ENCODE measurements at places on chromosomes 4 and X. TPM values are rescaled to one million over a fixed set of nuclear protein-coding genes. Genes with fewer than 3 reads are reported as not detected.

- no peak for DNase-seq
Observed at GRCh38 chr4:33062155-33062806, 2342.1 kb downstream of the PCDH7 start.

DNA sequence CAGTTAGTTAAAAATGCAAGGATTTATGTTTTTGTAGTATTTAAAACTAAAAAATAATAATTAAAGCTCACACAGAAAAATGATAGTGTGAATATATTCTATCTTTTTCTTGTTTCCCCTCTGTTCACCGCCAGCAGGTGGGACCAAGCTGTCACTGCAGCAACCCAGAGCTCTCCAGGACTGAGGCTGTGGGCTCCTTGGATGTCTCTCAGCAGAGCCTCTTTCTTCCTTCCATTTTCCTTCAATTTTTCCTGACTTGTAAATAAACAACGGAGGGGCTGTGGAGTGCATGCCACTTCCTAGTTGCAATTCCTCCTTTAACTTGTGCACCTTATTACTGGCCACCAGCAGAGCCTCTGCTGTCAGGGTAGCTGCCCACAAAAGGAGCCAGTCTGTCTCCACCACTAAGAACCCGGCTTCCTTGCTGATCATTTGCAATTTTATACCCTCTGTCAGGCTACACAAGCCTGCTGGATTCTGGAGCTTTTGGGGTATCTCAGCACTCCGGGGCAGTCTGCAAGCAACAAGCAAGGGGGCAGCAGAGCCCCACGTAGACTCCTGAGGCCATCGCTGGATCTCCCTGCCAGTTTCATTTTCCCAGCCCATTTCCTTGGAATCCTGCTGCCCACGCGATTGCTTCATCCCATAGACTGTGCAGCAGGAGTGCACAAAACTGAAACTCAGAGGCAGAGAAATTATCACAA lies 1467.4 kb downstream of the C4orf33 start:
- DNase-seq: no peak

The FAM120C gene
- 8.6 TPM for total RNA-seq

GRCh38 chr4:167595898-167596297 lies 361.6 kb upstream of the SPOCK3 start:
- no peak for DNase-seq

DNA sequence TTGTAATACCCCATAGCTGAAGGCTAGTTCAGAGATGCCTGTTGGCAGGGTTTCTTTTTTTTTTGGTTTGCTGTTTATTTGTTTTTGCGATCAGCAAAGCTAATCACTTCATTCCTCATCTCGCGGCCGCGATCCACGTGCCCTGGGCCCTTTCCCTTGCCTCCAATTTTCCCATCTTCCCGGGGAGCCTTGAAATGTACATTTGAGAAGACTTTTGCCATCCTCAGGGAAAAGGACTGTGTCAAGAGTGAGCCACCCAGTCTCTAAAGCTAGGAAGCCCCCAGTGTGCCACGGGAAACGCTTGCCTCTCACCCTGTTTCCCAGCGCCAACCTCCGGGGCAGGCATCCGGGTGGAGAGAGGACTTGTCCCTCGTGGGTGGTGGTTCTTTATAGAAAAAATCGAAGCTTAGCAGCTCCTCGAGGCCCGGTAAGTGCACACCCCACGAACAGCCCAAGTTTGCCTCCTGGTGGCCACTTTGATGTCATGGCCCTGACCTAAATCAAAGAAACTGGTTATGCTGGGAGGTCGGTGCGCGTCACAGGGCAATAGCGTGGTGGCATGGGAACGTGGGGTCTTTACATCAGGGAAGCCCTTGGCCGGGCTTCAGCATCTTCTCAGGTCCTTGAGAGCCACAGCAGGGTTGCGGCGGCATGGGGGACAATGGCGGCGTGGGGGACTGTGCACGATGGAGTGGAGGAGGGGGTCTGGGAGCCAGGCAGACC lies 42.0 kb downstream of the MAP7D3 start:
- DNase-seq: peak; percentile 71

The CCDC158 gene
- 0.20 TPM for total RNA-seq

The DGKK gene
- not detected for total RNA-seq

GRCh38 chr4:15364183-15364582 lies 63.6 kb upstream of the C1QTNF7 start:
- no peak for DNase-seq

The CEP135 gene
- total RNA-seq: 4.3 TPM

DNA sequence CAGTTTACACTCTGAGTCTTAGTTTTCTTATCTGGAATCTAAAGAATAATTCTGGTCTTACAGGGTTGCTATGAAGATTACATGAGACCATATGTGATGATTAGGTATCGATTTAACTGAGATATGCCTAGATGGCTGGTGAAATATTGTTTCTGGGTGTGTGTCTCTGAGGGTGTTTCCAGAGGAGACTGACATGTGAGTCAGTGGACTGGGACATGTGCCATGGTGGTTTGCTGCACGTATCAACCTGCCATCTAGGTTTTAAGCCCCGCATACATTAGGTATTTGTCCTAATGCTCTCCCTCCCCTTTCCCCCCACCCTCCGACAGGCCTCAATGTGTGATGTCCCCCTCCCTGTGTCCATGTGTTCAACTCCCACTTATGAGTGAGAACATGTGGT lies 186.0 kb upstream of the CXorf66 start:
- DNase-seq: no peak
